Kidney (tissue), 22 donors: ENCODE measurements at places on chromosomes 6 and 20. TPM values are rescaled to one million over a fixed set of nuclear protein-coding genes. Genes with fewer than 3 reads are reported as not detected.

- no peak for DNase-seq
Measured at GRCh38 chr6:150894191-150894744, 28.8 kb downstream of the MTHFD1L start.

- no peak for DNase-seq
Measured at GRCh38 chr20:41418739-41419293, 52.2 kb upstream of the EMILIN3 start.

DNA sequence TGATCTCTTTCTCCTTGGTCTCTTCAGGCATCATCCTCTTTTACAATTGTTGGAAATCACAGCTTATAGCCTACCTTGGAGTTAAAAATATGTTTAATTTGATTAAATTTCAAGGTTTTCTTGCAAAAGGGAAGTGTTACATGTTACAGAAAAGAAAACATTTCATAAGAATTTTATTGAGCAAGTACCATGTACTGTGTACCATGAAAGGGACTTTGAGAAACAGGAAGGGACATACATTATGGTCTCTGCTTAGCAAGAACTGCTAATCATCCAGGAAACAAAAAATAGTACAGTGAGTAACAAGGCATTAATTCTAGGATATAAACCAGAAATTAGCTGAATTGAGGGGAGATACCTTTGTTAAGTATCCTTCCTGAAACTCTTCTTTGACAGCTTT is 145.3 kb upstream of the SPACA1 start:
- DNase-seq, result no peak

DNA sequence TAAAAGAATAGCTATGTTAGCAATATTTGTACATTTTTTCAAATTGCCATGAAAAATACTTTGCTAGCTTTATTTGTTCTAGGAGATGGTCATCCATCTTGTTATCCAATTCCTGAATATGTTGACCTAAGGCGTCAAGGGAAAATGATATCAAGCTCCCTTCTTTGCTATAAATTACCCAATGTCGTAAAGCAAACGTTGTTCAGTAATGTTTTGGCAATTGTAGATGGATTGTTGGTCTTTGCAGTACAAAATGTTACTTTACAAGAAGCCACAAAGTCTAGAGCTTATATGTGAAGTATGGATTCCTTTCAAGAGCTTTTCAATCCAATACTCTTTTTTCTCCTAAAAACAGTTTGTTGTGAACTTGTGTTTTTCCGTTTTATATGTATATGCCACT is 3.3 kb downstream of the NCR2 start:
- DNase-seq, result no peak

DNA sequence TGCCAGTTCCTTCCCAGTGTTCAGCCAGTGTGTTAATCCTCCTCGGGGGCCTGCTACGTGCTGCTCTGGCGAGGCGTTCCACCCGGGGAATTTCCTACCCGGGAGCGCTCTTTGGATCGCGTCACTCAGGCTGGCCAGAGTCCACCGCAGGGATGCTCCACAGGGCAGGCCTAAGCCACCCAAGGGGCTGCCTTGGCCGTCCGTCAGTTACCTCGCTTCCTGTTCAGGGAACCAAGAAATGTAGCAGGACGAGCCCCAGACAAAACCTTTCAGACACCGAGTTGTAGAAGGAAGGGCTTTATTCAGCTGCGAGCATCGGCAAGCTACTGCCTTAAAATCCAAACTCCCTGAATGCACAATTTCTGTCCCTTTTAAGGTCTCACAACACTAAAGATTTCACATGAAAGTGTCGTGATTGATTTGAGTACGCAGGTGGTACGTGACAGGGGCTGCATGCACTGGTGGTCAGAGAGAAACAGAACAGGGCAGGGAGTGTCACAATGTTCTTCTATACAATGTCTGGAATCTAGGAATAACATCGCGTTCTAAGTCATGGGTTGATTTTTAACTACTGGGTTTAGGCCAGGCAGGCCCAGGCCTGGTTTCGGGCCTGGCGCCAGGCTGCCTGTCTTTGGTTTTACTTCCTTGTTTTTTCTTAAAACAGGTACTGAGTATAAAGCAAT is 15.7 kb upstream of the POU5F1 start:
- peak; percentile 95 for DNase-seq

- DNase-seq, result no peak
Measured at GRCh38 chr6:135329851-135330803, 149.0 kb downstream of the MYB start.

GRCh38 chr6:105251689-105252088 is 71.9 kb upstream of the POPDC3 start:
- DNase-seq, result no peak

- no peak for DNase-seq
Measured at GRCh38 chr6:63897459-63897858, 261.9 kb downstream of the PHF3 start.

PDYN gene
- not detected for polyA plus RNA-seq

PTPRK gene
- 9.2 TPM for polyA plus RNA-seq
